ENCODE measurements at places on chromosomes 6 and 20. TPM values are rescaled to one million over a fixed set of nuclear protein-coding genes. Genes with fewer than 3 reads are reported as not detected.

GRCh38 chr20:50099565-50099991 lies 13.4 kb downstream of the UBE2V1 start:
- no peaks in the 10 kb centered on the region for H3K27me3 ChIP-seq
- H3K27ac ChIP-seq = peak overlapping the region; percentile 32
- no peaks in the 10 kb centered on the region for H3K4me1 ChIP-seq
- DNase-seq = no peak
- H3K36me3 ChIP-seq = peaks cover 13% of the 10 kb centered on the region

- H3K27ac ChIP-seq = no peak overlapping the region
- no peak overlapping the region for H3K4me3 ChIP-seq
- H3K4me1 ChIP-seq = peaks cover 46% of the 10 kb centered on the region
- no peak for DNase-seq
These were observed 45.0 kb downstream of the CDS2 start for GRCh38 chr20:5171790-5172164.

DNA sequence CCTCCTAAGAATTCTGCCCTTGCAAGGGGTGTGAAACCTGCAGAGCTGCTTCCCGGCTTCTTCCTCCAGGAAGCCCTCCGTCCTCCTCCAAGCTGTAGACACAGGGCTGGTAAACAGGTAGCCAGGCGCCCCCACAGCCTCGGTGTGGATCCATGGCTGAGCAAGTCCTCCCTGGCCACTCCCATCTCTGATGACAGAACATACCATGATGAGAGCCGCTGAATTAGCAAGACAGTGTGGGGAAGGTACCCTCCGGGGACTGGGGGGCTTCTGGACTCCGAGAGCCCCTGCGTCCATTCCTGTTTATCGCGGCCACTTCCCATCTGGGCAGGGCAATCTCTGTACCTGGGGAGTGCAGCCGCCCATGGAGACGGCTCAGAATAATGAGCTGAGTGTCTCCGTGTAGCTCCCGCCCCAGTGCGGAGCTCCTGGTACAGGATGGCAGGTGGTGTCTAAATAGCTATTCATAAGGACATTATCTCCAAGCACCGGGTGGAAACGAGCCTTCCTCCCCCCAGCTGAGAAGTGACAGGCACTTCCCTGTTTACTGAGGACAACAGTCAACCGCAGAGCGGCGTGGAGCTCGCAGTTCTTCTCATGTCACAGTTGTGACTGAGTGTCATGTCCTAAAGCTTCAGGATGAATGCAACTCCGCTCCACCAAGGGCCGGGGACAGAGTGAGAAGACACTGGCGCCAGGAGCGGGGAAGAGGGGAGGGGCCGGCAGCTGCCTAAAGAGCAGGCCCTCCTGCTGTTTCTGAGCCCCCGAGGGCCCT lies 22.7 kb upstream of the NTSR1 start:
- H3K4me1 ChIP-seq = peaks cover 7% of the 10 kb centered on the region
- no peak for DNase-seq
- H3K27ac ChIP-seq = no peak overlapping the region
- H3K4me3 ChIP-seq = no peak overlapping the region
- H3K27me3 ChIP-seq = no peaks in the 10 kb centered on the region
- no peaks in the 10 kb centered on the region for H3K36me3 ChIP-seq

- no peaks in the 10 kb centered on the region for H3K27me3 ChIP-seq
- no peak overlapping the region for H3K27ac ChIP-seq
These were observed 143.2 kb upstream of the RUNX2 start for GRCh38 chr6:45184937-45185336.

RAET1L gene
- total RNA-seq = not detected

SMOC2 gene
- total RNA-seq = 36.4 TPM

ARMC12 gene
- 5.0 TPM for total RNA-seq

DNA sequence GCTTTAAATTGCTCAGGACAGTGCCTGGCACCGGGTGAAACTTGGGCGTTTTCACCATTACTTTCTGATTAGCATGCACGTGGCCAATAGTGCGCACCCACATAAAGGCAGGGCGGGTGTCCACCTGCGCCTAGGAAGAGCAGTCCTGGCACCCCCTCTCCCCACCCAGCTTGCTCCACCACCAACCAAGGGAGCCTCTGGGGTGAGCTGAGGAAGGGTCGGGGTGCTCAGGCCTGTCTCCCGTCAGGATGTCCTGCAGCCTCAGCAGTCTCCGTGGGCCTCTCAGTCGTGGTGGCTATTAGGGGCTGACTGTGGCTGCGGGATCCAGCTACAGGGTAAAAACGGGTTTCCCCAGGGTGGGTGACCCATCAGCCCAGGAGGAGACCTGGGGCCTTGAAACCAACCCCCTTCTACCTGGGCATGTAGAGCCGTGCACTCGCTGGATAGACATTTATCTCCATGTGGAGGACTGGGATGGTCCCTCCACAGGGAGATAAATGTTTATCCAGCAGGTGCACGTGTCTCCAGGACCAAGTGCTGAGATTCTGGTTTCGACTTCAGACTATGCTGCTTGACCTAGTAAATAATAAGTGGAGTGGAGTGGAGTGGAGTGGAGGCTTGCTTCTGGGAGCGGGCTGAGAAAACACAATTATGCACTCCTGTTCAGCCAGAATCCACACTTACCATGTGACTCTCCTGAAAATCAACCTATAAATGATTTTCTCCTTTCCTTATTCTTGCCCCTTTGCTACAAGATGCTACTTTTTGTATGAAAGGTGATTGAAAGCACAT lies 91.1 kb downstream of the ZDHHC14 start:
- DNase-seq = no peak
- H3K27me3 ChIP-seq = no peaks in the 10 kb centered on the region
- H3K27ac ChIP-seq = no peak overlapping the region
- H3K4me3 ChIP-seq = no peak overlapping the region
- H3K4me1 ChIP-seq = no peaks in the 10 kb centered on the region

DNA sequence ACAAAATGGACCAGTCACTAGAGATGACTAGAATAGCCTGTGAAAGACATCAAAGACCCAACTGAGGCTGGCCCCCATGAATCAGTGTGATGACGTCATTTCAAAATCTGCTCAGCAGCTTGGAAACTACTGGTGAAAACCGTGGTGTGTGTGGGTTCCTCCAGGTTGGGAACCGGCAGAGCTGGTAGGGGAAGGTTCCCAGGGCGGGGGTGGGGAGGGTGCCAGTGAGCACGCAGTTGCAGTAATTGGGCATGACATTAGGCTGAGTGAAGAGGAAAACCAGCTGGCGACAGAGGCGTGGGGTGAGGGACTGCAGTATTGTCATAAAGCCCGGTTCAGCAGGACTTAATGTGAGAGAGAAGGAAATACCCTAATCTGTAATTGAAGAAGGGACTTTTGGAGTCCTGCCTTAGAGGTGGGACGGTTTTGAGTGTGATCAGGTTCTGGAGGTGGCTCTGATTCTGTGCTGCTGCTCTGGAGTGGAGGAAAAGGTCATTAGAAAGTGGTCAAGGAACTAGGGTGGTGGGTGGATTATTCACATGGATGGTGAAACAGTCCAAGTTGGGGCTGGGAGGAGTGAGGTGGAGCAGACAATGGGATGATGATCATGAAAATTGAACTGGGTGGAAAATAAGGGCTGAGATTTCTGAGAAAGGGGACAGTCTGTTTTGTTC lies 52.0 kb upstream of the MTHFD1L start:
- H3K4me1 ChIP-seq = no peaks in the 10 kb centered on the region
- H3K4me3 ChIP-seq = no peak overlapping the region
- H3K27ac ChIP-seq = peak overlapping the region; percentile 52

GRCh38 chr20:53898556-53898931 lies 171.8 kb downstream of the BCAS1 start:
- H3K4me3 ChIP-seq = no peak overlapping the region

DNA sequence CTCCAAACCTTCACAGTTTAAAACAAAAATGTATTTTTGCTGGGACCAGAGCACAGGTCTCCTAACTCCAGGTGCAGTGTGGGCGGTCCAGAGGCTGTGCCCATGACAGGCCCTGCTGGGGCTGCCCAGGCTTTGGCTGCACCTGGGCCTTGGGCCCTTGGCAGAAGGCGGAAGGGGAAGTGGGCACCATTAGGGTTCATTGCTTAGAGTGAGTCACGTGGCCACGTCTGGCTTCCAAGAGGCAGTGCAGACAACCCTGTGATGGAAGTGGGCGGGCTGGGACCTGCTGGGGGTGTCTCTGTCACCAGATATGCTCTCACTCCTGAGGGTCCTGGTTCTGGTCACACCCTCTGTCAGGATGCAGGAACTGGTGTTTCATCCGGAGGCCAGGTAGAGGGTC lies 302.2 kb downstream of the QKI start:
- no peaks in the 10 kb centered on the region for H3K36me3 ChIP-seq
- no peak overlapping the region for H3K27ac ChIP-seq
- no peak overlapping the region for H3K4me3 ChIP-seq
- DNase-seq = no peak

OTOR gene
- not detected for total RNA-seq

PNRC1 gene
- total RNA-seq = 289 TPM

DNA sequence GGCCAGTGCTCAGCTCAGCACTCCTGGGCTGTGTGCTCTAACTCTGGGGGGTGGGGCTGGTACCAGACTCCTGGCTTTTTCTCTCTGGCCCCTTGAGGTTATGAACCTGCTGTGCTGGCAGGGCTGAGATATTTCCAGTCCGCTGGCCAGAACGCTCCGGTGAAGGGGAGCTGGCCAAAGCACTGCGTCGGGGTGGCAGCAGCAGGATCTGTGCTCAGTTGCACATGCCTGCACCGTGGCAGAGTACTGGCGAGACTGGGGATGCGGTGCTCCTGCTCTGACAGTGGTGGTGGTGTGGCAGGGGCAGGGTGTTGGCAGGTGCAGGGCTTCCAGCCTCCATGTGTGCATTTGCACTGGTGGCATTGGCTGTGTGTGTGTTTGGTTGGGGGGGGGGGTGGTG lies 374.4 kb downstream of the PHF3 start:
- no peak for DNase-seq
- no peaks in the 10 kb centered on the region for H3K4me1 ChIP-seq
- H3K36me3 ChIP-seq = no peaks in the 10 kb centered on the region
- H3K27ac ChIP-seq = no peak overlapping the region
- no peaks in the 10 kb centered on the region for H3K27me3 ChIP-seq
- H3K4me3 ChIP-seq = no peak overlapping the region

DNA sequence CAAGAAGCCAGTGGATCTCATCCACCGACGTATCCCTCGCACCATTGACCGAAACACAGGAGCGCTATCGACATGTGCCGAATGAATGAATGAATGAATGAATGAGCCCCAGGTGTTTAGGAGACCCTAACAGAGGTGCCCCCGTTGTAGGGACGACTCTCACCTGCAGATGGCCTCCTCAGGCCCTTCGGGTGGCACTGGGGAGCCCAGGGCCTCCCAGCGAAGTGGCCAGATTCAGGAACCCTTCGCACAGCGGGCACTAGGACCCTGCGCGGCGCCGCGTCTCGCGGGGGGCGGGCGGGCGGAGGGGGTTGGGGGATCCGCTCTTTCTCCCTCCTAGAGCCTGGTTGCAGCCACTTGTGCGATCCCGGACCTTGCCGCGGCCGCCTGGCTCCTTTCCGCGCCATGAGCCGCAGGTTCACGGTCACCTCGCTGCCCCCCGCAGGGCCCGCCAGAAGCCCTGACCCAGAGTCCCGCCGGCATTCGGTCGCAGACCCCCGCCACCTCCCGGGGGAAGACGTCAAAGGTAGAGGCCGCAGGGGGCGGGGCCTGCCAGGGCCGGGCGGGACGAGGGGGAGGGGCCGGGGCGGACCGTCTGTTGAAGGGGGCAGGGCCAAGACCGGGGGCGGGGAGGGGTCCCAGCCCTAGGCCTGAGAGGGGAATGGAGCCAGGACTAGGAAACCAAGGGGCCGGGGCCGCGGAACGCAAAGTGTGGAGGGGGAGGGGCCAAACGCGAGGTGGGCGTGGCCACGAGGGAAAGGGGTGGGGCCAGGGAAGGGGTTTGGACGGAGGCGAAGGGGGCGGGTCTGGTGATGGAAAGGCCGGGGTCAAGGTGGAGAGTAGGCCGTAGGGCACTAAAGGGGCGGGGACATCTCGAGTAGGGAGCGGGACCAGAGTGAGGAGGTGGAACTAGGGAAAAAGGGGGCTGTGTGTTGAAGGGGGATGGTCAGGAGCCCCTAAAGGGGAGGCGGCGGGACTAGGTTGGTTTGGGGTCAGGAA lies 7.4 kb upstream of the SLC12A5 start:
- H3K4me3 ChIP-seq = peak overlapping the region; percentile 28
- peaks cover 23% of the 10 kb centered on the region for H3K27me3 ChIP-seq
- H3K36me3 ChIP-seq = no peaks in the 10 kb centered on the region
- peaks cover 19% of the 10 kb centered on the region for H3K4me1 ChIP-seq
- H3K27ac ChIP-seq = no peak overlapping the region
